ENCODE measurements at places on chromosomes 3 and 15.

- DNase-seq: no peak
Observed at GRCh38 chr3:129238945-129239705, 10.3 kb upstream of the COPG1 start.

- DNase-seq: no peak
Observed at GRCh38 chr3:159322322-159322939, 520.6 kb downstream of the MFSD1 start.

DNA sequence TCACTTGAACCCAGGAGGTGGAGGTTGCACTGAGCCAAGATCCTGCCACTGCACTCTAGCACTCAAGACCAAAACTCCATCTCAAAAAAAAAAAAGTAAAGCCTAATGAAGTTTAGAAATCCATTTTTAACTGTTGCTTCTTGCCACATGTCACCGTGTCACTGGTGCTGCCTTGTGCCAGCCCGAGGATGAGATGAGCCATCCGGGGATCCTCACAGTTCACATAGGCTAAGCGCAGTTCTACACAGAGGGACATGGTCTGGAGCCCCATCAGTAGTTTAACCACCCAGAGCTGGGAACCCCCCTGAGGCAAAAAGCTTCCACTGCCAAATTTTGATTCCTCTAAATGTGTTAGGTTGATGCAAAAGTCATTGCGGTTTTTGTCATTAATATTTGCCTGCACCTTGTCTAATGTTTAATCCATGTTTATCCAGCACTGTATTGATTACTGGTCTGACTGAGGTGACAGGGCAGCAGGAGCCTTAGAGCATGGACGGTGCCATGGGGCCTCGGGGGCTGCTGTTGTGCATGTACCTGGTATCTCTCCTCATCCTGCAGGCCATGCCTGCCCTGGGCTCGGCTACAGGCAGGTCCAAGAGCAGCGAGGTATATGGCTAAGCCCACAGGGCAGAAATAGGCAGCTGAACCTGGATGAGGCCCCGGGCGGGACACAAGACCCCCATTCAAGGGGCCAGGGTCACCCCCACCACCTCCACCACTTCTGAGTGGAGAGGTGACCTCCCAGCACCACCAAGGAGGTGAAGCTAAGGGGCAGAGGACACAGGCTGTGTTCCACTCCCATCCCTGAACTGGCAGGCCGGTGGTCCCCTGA is at the start of gene ITIH1:
ITIH1 (plus strand) TSS at position 473 of the 832 bp plus-strand sequence; CDS start at position 490, 17 bp downstream.
- no peak for DNase-seq

GRCh38 chr15:70132139-70132538 is 34.4 kb upstream of the TLE3 start:
- DNase-seq: no peak

DNA sequence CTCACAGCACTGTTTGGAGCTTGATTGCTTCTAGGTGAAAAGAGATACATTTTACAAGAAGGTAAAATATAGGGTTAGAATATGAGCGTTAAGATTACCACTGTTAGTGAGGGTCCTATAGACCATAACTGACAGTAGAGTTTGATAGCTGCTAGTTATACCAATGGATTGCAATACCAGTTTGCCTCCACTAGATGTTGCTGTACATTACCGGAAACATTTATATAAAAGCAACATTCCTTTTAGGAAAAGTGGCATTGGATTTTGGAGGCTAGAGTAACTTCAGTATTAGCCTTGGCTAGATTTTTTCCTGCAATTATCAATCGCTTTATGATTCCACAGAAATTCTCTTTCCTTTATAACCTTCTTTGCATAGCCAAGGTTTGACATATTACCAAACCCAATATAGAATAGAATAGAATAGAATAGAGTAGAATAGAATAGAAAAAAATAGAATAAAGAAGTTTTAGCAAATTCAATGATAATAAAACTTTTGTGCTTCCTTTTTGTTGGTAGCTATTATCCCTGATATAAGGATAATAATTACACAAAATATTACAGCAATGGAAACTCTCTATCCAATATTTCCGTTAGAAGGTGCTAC is 1093.6 kb upstream of the ALCAM start:
- peak; percentile 49 for DNase-seq

DNA sequence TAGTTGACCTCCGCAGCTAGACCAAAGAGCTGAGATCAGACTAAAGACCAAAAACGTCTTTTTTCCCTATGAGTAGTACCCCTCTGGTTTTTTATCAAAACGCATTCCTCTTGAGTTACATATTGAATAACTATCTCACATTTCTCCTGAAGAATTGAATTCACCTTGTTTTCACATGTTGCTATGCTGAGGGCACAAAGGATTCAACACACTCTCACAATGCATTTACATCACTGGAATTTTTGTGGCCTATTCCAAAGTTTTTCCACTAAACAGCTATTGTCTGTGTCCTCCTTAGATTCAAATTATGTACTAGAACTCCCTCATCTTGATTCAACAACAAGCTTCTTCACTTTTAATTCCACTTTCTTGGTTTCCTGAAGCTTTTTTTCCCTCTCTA is 112.5 kb downstream of the RSL24D1 start:
- no peak for DNase-seq

DNA sequence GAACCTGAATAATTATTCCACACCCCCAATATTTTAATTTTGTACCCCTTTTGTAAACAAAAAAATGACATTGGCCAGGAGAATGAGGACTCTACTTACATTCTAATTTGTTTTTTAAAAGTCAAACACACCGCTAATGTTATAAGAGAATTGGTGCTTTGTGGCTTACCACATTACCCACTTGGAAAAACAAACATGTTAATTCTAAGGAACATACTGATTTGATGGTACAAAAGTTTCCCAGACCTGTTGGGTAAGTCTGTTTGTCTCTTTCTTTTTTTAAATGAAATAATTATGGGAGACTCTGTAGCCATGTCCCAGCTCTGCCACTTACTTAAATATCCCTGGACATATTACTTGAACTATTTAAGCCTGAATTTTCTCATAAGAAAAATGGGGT is 352.5 kb upstream of the C2CD4B start:
- DNase-seq: no peak

DNA sequence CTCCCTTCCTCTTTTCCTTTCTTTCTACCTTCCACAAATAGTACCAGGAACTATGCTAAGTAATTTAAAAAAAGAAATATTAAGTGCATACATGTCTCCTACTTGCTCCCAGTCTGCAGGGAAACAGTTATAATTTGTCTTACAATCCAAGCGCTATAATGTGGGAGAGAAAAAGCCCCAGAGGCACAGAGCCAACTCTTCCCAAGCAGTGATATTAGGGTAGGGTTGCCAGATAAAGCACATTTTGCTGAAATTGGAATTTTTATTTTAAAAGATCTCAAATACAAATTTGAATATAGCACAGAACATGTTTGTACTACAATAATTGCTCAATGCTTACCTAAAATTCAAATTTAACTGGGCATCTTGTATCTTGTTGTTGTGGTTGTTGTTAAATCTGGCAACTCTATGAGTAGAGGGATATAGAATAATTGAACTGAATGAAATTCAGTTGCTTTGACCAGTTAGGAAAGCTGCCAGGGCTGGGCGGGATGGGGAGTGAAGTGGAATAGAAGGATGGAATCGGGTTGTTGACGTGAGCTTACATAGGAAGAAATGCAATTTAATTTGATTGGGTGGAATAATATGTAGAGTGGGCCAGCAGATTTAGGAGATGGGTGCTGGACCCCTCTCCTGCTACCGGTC is 52.6 kb upstream of the USP3 start:
- no peak for DNase-seq

- no peak for DNase-seq
Observed at GRCh38 chr3:81390796-81391195, 370.6 kb downstream of the GBE1 start.

GRCh38 chr3:60742606-60743145 is 508.6 kb downstream of the FHIT start:
- peak; percentile 48 for DNase-seq

- no peak for DNase-seq
Observed at GRCh38 chr15:42502477-42502876, 7.0 kb downstream of the SNAP23 start.
